ENCODE measurements at places on chromosomes 7 and 10. TPM values are rescaled to one million over a fixed set of nuclear protein-coding genes. Genes with fewer than 3 reads are reported as not detected.

ZNF117 gene
- total RNA-seq: 58.6 TPM

PTF1A gene
- not detected for total RNA-seq

PSMC2 gene
- 65.4 TPM for total RNA-seq

GARIN1A gene
- total RNA-seq: 1.7 TPM

GRCh38 chr7:150412518-150413488 is 33.7 kb downstream of the ZNF775 start:
- no peak for DNase-seq

- DNase-seq: no peak
These were observed 300.9 kb upstream of the C7orf33 start for GRCh38 chr7:148289630-148290029.

DNA sequence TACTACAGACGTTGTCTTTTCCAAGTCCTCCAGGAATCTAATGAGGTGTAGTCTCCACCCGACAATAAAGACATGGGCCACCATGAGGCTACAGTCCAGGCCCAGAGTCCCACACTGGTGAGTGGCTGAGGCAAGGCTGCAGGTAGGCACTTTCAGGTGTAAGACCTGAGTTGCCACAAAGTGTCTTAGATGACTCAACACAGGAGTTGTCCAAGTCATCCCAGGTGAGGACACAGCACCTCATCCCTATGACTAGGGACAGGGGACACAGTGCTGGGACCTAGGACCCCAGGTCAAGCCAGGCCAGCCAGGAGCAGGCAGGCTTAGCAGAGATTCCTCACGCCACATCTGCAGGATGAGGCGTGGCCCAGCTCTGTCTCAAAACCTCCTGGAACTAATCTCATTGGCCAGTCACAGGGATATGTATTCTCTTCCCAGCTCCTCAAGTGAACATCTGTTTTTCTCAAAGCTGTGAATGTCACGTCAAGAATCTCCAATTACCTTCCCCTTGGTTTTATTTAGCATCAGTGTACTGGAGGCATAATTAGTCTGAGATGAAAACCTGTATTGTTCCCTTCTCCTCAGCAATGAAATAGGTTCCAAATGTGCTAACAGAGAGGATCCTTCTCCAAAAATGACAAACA is 254.6 kb downstream of the GRID1 start:
- DNase-seq: no peak

DNA sequence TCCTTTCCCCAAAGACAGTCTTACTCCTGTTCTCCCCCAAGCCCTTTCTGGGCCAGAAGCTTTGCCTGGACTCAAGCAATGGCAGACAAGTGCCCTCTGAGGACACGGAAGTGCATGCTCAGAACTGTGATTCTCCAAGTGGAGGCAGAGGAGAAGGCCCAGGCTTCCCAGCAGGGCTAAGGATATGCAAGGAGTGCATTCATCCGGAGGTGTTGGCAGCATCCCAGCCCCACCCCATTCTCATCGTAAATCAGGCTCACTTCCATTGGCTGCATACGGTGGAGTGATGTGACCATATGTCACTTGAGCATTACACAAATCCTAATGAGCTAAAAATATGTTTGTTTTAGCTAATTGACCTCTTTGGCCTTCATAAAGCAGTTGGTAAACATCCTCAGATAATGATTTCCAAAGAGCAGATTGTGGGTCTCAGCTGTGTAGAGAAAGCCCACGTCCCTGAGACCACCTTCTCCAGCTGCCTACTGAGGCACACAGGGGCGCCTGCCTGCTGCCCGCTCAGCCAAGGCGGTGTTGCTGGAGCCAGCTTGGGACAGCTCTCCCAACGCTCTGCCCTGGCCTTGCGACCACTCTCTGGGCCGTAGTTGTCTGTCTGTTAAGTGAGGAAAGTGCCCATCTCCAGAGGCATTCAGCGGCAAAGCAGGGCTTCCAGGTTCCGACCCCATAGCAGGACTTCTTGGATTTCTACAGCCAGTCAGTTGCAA is 1.4 kb upstream of the RBP3 start:
- DNase-seq: no peak

DNA sequence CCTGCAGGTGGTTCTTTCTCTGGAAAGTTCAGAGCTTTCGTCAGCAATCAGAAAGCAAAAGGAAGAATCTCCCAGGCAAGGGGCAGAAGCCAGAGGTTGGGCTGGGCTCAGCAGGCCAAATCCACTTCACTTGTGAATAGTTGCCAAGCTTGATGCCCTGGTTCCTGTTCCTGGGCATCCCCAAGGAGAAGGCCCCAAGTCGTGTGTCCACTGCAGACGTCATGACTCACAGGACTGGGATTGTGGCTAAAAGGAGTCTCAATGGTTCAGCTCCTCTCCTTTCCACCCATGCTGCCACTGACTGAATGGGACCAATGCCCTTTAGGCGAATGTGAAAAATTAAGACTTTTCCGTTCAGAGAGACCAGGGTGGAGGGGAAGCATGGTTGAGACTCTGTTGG is 38.6 kb upstream of the TRIM8 start:
- DNase-seq: no peak

DNA sequence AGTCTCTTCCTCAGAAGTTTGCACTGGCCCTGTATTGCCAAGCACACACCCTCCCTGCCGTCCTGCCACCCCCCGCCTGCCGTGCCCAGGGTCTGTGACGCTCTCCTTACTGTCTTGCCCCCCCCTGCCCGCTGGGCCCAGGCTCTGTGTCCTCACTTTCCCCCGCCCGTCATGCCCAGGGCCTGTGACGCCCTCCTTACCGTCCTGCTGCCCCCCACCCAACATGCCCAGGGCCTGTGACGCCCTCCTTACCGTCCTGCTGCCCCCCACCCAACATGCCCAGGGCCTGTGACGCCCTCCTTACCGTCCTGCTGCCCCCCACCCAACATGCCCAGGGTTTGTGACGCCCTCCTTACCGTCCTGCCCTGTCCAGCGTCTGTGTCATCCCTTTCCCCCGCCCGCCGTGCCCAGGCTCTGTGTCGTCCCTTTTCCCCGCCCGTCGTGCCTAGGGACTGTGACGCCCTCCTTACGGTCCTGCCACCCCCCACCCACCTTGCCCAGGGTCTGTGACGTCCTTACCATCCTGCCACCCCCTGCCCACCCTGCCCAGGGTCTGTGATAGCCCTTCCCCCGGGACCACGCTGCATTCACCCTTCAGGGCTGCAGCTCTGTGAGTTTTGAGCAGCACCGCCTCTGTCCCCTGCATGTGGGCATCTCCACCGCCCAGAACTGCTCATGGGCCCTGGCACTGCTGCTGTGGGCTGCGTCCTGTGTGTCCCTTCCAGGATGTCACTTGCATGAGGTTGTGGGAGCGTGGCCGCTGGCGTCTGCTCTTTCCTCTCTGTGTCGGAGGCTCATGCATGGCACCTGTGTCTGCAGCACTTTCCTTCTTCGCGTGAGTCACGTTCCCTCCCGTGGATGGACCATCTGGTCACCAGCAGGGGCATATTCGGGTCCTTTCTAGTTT is 19.3 kb upstream of the PRKAR1B start:
- DNase-seq: no peak

- DNase-seq: no peak
These were observed 32.5 kb downstream of the CBX3 start for GRCh38 chr7:26233902-26234511.
